ENCODE measurements at places on chromosomes 5 and 9. TPM values are rescaled to one million over a fixed set of nuclear protein-coding genes. Genes with fewer than 3 reads are reported as not detected.

Gene CA9
- total RNA-seq, result 21.8 TPM

GRCh38 chr9:107711542-107711941 is 222.0 kb upstream of the KLF4 start:
- DNase-seq, result no peak

- no peak for DNase-seq
Measured at GRCh38 chr9:109310486-109310901, 10.4 kb downstream of the EPB41L4B start.

Gene TICAM2
- total RNA-seq, result 0.52 TPM

DNA sequence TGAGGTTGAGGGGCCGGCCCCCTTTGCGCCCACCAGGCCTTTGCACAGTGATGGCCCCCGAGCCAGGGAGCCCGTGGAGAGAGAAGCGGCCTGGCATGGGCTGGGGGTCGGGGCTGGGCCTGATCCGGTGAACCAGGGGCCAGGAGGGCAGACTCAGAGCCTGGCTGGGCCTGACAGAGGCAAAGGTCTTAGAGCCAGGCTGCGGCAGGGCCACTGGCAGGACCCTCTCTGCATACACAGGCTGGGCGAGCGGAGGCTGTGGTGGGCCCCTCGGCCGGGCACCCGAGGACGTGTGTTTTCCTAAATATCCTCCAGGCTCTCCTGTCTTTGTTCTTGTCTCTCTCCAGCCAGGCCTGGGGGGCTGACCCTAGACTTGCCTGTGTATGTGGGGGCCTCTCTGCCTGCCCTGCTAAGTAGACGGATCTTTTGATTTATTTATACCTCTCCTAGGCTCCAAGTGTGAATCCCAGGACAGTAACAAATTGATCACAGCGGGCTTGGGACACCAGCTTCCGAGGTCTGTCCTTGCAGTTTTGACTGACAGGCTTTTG is 933 bp downstream of the NEK6 start:
- DNase-seq, result no peak

Data from body of pancreas (tissue), 4 donors.